ENCODE measurements at places on chromosomes 2 and 18.

DNA sequence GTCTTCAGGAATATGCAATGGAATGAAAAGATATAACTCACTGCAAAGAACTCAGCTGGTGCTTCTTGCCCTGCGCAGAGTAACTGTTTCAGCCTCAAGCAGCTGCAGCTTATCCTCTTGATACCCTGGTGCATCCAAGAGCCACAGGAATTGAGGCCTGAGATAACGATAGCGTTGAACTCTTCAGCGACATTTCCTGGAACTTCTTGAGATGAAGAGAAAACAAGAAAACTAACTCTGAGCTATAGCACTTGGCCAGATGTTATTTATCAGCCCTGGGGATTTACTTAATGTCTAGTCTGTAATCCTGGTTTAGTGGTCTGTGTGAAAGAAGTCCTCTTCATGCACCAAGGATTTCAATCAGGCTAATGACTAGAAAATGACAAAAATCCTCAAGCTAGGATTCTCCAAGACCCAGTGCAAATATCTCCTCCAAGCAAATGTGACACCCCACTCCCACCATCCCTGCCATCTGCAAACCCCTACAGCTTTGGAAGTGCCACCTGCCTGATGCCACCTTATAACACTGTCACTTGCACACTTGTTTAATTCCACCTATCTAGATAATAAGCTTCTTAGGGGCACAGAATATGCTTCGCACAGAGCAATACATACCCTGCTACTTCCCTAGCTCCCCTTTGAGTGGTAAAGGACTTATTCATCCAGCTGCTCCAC, 40.6 kb downstream of the EHD3 start:
- DNase-seq = peak; percentile 62

DNA sequence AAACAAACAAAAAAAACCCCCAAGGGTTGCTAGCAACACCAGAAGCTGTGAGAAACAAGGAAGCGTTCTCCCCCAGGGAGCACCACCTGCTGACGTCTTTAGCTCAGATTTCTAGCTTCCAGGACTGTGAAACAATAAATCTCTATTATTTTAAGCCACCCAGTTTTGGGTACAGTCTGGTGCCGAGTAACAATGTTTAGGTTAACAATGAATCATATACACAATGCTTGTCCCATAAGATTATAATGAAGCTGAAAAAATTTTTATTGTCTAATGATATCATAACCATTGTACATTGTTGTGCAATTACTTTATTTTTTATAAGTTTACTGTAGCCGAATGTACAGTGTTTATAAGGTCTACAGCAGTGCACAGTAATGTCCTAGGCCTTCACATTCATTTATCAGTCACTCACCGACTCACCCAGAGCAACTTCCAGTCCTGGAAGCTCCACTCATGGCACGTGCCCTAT, 72.1 kb upstream of the CAB39 start:
- DNase-seq = peak; percentile 18

GRCh38 chr18:76486038-76486437, 9.0 kb downstream of the ZNF516 start:
- DNase-seq = no peak

- no peak for DNase-seq
Observed at GRCh38 chr2:215019085-215019484, 119.3 kb downstream of the ABCA12 start.

- no peak for DNase-seq
Observed at GRCh38 chr2:200225951-200226350, 80.5 kb upstream of the SPATS2L start.

DNA sequence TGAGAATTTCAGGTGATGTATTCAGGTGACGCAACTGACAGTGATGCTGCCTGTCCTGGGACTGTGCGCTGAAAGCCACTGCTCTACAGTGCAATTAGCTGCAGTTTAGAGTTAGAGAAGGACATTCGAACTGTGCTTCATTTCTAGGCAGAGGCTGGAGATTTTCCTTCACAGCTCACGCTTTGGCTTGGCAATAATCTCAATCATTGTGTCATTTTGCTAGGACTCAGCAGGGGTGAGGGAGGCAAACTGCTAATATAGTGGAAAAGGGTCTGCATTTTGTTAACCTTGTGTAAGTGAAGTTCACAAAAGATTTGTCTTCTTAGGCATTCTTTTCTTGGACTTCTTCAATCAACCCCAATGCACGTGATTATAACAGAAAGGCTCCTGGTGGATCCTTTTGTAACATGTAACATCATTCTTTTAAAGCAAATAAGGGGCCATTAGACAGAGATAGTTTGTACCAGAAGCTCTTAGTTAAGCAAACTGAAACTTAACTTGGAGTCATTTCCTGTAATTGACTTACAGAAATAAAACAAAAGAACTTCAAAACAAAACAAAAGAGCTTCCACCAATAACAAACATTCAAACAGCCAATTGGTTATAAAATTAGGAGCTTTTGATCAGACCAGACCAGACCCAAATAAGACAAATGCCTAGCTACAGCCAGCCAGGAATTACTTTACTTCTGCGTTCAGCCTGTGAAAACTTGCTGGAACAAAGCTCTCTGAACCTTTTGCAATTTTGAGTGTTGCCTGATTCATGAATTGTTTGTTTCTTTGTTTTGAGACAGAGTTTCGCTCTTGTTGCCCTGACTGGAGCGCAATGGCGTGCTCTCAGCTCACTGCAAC, 1376.3 kb upstream of the CELF4 start:
- no peak for DNase-seq

- DNase-seq = no peak
Observed at GRCh38 chr2:227816507-227817294, 3.1 kb downstream of the CCL20 start.

GRCh38 chr2:146651361-146651760, 1193.5 kb upstream of the ACVR2A start:
- DNase-seq = no peak

- no peak for DNase-seq
Observed at GRCh38 chr2:203361495-203361894, 33.3 kb downstream of the ABI2 start.

- DNase-seq = no peak
Observed at GRCh38 chr2:1968988-1969700, 224.8 kb upstream of the PXDN start.

GRCh38 chr2:26845021-26845420, 2.9 kb upstream of the DPYSL5 start:
- no peak for DNase-seq

DNA sequence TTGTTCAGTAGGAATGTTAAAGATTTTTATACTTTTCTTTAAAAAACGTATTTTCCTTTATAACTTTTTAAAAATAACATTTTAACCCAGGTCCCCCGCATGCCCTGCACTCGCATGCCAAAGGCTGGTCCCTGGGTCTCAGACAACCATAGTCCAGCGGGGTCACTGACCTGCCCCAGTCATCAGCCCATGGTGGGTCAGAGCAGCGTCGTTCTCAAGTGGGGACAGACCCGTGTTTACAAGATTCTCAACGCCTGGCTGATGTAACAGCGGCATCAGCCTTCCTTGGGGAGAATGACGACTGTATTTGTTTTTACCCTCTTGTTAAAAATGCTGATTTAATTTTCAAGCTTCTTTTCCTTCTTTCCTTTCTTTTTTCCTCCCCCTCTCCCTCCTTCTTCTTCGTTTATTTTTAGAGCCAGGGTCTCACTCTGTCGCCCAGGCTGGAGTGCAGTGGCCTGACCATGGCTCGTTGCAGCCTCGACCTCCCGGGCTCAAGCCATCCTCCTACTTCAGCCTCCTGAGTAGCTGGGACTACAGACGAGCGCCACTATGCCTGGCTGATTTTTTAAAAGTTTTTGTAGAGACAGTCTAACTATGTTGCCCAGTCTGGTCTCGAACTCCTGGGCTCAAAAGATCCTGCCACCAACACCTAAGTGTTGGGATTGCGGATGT, 1.0 kb upstream of the EFHD1 start:
- DNase-seq = no peak

DNA sequence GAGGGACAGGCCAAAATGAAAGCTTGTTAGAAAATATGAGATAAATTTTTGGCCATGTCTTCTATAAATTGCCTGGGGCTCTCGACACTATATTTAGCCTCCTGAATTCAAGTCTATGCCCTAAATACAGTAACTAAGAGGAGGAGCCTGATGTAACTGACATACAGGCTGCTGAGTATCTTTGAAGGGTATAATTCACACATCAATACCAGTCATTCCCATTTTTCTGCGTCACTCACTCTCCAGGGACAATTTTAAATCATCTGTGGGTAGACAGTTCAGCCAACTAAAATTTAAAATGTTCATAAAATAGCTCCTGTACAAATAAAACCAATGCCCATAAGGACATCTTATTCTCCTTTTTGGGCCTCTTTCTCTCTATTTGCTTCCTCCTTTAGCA, 105.9 kb downstream of the AP1S3 start:
- no peak for DNase-seq

DNA sequence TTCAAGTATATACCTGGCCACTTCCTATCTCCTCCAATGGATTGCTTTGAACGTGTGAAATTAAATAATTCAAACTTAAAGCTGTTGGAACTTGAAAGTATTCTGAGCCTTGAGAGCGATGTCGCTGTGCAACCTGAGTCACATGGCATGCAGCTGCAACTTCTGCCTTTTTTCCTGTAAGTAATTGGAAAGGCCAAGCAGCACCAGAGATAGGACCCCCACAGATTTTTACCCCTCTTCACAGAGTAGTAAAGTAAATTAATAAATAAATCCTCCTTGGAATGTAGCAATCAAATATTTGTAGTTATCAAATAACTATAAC, 3.2 kb upstream of the RNF149 start:
- no peak for DNase-seq

DNA sequence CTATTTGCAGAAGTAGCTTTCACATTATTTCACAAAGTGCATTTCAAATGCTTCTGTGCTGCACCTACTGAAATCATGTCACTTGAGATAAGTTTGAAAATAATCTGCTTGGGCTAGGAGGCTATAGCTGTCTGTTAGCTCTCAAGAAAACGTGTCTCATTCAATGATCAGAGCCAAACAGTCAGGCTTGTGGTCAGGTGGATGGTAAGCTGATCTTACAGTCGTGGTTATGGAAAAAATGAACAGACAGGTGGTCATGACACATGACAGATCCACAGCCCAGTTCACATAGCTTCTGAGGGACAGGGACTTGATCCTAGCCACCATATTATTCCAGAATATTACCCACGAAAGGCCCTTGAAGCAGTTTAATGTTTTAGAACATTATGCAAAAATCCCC, 26.5 kb upstream of the RFX8 start:
- DNase-seq = no peak

GRCh38 chr2:106573773-106574172, 86.6 kb downstream of the CD8B2 start:
- DNase-seq = no peak

DNA sequence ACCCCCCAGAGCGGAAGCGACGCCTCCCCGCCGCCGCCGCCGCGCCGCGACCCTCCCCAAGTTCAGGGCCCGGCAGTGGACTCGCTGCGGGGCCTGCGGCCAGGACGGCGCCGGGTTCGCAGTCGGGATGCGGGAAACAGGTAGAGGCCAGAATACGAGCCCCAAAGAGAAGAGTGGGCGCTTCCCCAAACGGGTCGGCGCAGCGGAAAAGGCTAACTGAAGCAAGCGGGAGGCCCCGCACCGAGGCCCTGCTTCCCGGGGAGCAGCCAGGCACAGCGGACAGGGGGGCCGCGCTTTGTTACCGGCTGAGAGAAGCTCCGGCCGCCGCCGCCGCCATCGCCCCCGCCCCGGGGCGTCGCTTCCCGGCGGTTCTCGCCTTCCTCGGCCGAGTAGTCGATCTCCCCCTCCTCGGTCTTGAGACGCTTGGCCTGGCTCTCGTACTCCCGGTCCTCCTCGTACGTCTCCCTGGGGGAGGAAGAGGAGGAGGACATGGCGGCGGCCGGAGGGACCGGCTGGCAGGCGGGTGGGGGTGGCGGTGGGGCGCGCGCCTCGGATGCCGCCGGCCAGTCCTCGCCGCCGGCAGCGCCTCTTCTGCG, 494 bp downstream of the HNRNPLL start:
- DNase-seq = no peak

- no peak for DNase-seq
Observed at GRCh38 chr2:102166189-102166845, 20.5 kb upstream of the IL1RL2 start.

DNA sequence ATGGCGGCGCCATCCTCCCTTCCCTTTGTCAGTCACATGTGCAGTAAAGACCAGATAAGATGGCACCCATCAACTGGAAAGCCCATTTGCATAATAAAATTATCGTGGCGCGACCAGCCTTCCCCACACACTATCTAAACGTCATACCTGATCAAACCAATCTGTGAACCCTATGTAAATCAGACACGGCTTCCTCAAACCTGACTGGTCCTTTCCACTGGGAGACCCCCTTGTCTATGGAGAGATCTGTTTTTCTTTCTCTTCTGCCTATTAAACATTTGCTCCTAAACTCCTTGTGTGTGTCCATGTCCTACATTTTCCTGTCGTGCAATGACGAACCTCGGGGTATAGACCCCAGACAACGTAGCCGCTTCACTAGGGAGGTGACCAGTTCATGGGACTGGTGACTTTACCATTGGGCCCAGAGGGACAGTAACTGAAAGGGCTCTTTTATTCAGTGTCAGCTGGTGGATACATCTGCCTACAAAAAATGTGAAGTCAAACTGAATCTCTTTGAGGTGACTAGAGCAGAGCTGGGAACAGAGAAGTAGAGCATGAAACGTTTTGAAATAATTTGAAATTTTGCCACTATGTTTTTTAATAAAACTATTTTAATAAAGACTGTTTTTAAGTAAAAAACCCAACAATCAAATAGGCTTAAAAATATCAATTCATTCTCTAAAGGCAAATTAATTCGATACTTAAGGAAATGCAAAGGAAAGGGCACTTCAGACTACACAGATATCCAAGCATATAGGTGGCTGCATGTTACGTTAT, 87.5 kb downstream of the SOCS6 start:
- no peak for DNase-seq

GRCh38 chr2:130380096-130380934, 24.5 kb downstream of the PTPN18 start:
- no peak for DNase-seq
